Activated CD4-positive, alpha-beta memory T cell treated with anti-CD3 and anti-CD28 coated beads, Interleukin-2, amount 10 ng/mL, durations not matched to agents 7 days and 5 days (primary cell): ENCODE measurements at places on chromosomes 1 and 21. TPM values are rescaled to one million over a fixed set of nuclear protein-coding genes. Genes with fewer than 3 reads are reported as not detected.

Gene PRR9
- total RNA-seq, result not detected

Gene IGFN1
- not detected for total RNA-seq

Gene SERBP1
- 219 TPM for total RNA-seq

Gene WLS
- total RNA-seq, result not detected

Gene OR2T11
- total RNA-seq, result not detected
